PC-3 (cell line): ENCODE measurements at places on chromosomes 7 and 10.

DNA sequence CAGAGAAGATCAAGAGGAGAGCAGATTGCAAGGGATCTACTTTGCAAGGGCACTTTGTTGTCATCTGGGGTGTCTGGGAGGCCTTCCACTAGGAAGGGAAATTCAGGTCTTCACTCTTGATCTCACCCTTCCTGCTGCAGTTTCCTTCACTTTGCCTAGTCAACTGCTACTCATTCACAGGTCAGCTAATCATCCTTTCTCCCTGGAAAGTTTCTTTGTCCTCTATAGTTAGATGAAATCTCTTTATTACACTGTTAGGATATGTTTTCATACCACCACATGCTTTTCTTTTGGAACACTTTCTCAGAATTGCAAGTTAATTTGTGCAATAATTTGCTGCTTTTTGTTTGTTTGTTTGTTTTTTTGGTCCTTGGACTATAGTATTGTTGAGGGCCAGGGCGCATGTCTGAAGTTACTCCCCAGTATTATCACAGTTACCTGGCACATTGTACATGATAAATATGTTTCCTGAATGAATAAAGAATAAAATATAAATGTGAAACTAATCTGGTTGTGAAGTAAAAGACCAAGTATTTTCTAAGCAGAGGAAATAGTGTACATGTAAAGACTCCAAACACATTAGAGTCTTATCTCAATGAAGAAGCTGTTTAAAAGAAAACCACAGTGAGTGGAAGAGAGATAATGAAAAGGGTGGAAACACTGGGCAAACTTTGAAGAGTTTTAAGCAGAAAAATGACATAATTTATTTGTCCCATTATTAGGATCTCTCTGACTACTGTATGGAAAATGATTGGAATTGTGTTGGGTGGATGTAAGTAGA is 139.9 kb upstream of the DGKB start:
- no peaks in the 10 kb centered on the region for H3K36me3 ChIP-seq
- peaks cover 14% of the 10 kb centered on the region; the same call in 1 of the 2 replicates for H3K4me1 ChIP-seq

GRCh38 chr7:93219868-93220267 is 6.4 kb downstream of the HEPACAM2 start:
- H3K27ac ChIP-seq: no peak overlapping the region
- H3K27me3 ChIP-seq: no peaks in the 10 kb centered on the region
- no peak for DNase-seq
- H3K4me1 ChIP-seq: no peaks in the 10 kb centered on the region

GRCh38 chr7:95723583-95724180 is 48.7 kb upstream of the DYNC1I1 start:
- H3K4me1 ChIP-seq: no peaks in the 10 kb centered on the region
- H3K36me3 ChIP-seq: no peaks in the 10 kb centered on the region
- peak; percentile 68 for DNase-seq
- H3K27ac ChIP-seq: no peak overlapping the region

- H3K4me1 ChIP-seq: no peaks in the 10 kb centered on the region
- no peak for DNase-seq
- no peaks in the 10 kb centered on the region for H3K27me3 ChIP-seq
- no peaks in the 10 kb centered on the region for H3K36me3 ChIP-seq
- H3K27ac ChIP-seq: no peak overlapping the region
- H3K4me3 ChIP-seq: no peak overlapping the region
Measured at GRCh38 chr10:13816195-13816925, 229.6 kb downstream of the PRPF18 start.

DNA sequence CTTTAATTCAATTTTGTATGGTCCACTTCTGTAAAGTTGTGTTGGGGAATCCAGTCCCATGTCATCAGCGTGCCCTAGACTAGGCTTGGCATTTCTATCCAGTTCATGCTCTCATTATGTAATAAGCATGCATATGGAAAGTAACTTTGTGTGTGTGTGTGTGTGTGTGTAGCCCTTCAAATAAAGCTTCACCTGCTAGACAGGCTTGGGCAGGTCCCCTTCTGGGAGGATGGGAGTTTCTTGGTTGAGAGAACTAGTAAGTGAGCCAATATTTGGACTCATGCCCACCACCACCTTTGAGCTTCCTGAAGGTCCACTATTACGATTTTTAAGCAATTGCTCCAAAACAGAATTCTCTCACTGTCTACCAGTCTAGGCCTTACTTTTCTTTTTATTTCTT is 6.9 kb downstream of the BZW2 start:
- peaks cover 8% of the 10 kb centered on the region for H3K36me3 ChIP-seq
- H3K4me1 ChIP-seq: peaks cover 43% of the 10 kb centered on the region
- H3K4me3 ChIP-seq: no peak overlapping the region
- no peaks in the 10 kb centered on the region for H3K27me3 ChIP-seq
- peak; percentile 71 for DNase-seq

- no peaks in the 10 kb centered on the region for H3K36me3 ChIP-seq
- H3K27ac ChIP-seq: no peak overlapping the region
- no peak for DNase-seq
Measured at GRCh38 chr7:158101821-158102450, 485.7 kb downstream of the PTPRN2 start.

GRCh38 chr10:17649836-17650235 is 5.9 kb downstream of the STAM start:
- peaks cover 12% of the 10 kb centered on the region for H3K36me3 ChIP-seq
- no peaks in the 10 kb centered on the region for H3K27me3 ChIP-seq
- no peak overlapping the region for H3K27ac ChIP-seq
- no peak overlapping the region for H3K4me3 ChIP-seq

GRCh38 chr7:36650766-36651312 is 73.5 kb downstream of the AOAH start:
- H3K4me3 ChIP-seq: no peak overlapping the region
- peaks cover 47% of the 10 kb centered on the region for H3K4me1 ChIP-seq
- H3K27me3 ChIP-seq: no peaks in the 10 kb centered on the region
- no peaks in the 10 kb centered on the region for H3K36me3 ChIP-seq
- peak overlapping the region; percentile 77 for H3K27ac ChIP-seq

DNA sequence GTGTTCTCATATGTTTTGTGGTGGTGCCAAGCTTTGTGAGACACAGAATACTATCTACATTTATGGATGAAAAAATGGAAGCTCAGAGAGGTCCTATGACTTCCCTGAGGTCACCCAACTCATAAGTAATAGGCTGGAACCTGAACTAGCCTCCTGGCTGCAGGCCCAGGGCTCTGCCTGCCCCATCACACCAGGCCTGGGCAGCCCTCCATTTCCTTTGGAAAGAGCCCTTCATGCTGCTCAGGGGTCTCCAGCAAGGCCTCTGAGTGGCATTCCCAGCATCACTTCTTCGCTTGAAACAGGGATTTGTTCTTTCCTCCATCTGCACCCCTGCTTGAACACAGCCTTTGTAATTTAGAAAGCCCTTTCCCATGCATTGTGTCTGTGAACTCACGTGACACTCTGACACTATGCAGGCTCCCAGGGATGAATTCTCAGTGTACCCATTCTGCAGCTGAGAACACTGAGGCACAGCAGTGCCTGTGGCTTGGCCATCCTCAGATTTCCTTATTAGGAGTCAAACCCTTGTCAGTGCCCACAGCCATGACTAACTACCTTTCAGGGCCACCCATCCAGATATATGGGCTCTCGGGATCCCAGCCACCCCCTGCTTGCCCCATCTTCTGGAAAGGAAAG is 127.8 kb upstream of the PPIF start:
- H3K36me3 ChIP-seq: peaks cover 39% of the 10 kb centered on the region
- no peak overlapping the region for H3K4me3 ChIP-seq
- DNase-seq: no peak

DNA sequence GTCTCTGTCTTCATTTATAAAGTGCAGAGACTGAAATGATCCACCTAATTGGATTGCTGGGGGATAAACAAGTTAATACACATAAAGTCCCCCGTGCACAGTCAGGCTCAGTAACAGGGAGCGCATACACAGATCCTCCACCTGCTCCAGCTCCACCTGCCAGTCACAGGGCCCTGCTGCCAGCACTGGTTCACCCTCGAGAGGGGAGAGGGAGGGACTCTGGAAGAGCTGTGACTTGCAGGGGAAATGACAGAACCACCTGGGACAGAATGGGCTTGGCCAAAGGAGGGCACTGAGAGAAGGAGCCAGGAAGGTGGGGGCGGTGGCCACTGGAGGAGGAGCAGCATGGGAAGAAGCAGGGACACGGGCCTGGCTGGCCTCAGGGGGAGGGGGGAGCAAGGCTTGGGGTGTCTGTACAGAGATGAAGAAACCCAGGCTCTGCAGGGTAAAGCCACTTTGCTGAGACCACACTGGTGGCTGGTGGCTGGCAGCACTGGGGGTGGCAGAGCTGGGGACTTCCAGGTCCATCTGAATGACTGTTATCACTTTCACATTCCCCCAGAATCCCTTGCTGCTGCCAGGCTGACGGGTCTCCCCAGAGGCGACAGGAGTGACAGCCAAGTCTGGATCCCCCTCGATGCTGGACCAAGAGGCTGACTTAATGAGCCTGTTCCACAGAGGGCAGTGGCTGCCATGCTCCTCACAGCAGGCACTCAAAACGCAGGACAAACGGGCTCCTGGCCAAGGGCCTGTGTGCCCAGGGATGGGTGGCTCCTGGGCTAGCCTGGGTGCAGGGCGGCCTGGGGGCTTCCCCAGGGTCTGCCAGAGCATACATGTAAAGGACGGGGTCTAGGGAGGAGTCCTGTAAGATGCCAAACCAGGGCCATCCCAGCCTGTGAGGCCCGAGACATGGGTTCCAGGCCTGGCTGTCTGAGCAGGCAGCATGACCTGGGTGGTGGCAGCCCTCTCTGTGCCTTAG is 151.1 kb downstream of the SH3PXD2A start:
- no peaks in the 10 kb centered on the region for H3K36me3 ChIP-seq
- DNase-seq: no peak
- H3K27me3 ChIP-seq: no peaks in the 10 kb centered on the region
- no peak overlapping the region for H3K27ac ChIP-seq
- H3K4me3 ChIP-seq: no peak overlapping the region

- peaks cover 3% of the 10 kb centered on the region; the same call in 1 of the 2 replicates for H3K27me3 ChIP-seq
- no peaks in the 10 kb centered on the region for H3K36me3 ChIP-seq
- H3K4me3 ChIP-seq: no peak overlapping the region
- no peak overlapping the region for H3K27ac ChIP-seq
Measured at GRCh38 chr10:118569241-118569881, 26.1 kb downstream of the PRLHR start.

- no peaks in the 10 kb centered on the region for H3K36me3 ChIP-seq
- peaks cover 26% of the 10 kb centered on the region for H3K4me1 ChIP-seq
- DNase-seq: no peak
- no peak overlapping the region for H3K4me3 ChIP-seq
- no peak overlapping the region for H3K27ac ChIP-seq
Measured at GRCh38 chr7:41336981-41337380, 365.9 kb downstream of the INHBA start.
